ENCODE measurements at places on chromosomes 2 and 18.

DNA sequence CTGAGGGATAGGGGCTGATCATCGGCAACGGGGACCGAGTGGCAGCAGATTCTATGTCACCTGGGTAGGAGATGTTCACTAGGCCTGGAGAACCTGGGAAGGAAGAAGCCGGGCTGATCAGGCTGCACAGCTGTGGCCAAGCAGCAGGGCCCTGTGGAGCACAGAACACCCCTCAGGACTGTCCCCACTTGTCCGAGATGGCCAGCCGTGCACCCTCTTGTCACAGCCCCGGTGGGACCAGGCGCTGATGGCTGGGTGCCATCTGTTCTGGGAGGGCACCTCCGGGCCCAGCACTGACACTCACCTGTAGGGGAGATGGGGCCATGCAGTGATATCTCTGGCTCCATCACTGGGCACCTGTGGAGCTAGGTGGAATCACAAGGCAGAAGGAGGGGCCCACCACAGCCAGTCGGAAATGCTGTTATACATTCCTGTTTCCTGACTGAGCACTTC lies 217.9 kb upstream of the RAB6C start:
- no peak for DNase-seq

GRCh38 chr2:95388091-95388692 lies 14.3 kb upstream of the FAHD2A start:
- no peak for DNase-seq

GRCh38 chr2:234989183-234989701 lies 37.4 kb downstream of the SH3BP4 start:
- DNase-seq, result no peak

DNA sequence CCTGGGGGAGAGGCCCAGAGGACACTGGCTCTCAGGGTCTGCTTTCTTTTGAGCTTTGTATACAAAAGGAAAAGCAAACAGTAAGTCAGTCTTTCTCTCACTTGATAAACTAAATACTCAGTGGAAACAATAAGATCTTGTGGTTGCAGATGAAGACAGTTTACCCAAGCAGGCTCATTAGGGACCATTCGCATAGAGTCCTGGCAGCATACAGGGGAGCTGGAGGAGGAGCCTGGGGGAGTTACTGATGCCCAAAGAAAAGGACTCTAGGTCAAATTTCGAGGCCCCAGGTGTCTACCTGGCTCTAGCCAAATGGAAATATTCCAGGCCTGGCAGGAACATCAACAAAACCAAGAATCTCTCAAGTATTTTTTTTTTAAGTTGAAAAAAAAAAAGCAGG lies 225.3 kb downstream of the CNTNAP5 start:
- DNase-seq, result no peak

GRCh38 chr18:73636355-73636754 lies 511.3 kb downstream of the FBXO15 start:
- DNase-seq, result no peak

DNA sequence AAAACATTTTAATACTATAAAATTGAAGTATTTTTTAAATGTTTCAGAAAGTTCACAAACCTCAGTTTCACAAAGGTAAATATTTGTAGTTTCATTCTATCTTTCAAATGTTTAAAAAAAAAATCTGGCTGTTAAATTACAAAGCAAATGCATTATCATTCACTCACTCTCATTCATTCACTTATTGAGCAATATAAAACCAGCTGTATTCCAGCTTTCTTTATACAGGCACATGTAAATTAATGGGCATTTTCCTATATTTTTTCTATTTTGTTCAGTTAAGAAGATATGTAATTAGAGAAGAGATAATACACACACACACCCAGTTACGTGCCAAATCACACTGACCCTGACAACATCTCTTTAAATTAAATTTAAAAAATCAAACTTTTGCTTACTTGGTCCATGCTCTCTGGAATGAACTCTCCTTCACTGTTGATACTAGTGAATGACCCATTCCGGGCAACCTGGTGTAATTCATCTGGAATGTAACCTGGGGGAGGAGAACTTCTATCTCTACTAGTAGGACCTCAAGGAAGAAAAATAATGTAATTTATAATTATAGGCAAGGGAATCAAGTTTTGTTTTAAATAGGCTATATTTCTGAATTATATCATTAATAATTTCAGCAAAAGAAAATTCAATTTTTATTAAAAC lies 32.5 kb upstream of the ERCC3 start:
- DNase-seq, result no peak

GRCh38 chr2:191985740-191986139 lies 138.9 kb upstream of the CAVIN2 start:
- DNase-seq, result no peak

DNA sequence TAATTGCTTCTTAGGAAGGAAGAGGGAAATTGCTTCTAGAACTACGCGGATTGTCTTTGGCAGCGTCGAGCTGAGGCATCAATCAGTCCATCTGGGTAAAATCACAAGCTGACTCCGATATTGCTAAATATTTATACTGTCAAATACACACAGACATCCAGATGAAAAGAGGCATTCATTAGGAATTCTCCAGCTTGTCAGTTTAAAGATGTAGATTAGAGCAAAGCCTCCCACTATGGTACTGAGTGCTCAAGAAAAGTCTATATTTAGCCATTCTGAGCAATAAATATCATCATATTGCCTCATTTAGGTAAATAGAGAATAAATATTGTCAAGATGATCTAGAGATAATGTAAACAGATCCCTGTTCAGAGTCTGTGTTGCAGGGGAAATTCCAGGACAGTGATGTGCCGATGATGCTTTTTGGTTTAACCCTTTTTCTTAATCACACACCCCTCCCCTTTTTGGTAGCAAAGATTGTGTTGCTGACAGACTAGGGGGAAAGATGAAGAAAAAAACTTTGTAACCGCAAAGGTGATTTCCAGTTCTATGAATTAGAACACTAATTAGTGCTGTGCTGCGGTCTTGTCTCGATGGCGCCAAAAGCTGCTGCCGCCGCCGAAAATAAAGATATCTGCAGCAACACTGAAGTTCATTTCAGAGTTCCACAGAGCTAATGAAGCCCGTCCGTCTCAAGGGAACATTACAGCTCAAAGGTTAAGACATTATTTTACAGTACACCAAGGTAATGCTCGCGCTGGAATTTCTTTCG lies 171.8 kb downstream of the PTGR3 start:
- DNase-seq, result no peak

GRCh38 chr2:157442191-157442590 lies 1.7 kb downstream of the CYTIP start:
- no peak for DNase-seq

DNA sequence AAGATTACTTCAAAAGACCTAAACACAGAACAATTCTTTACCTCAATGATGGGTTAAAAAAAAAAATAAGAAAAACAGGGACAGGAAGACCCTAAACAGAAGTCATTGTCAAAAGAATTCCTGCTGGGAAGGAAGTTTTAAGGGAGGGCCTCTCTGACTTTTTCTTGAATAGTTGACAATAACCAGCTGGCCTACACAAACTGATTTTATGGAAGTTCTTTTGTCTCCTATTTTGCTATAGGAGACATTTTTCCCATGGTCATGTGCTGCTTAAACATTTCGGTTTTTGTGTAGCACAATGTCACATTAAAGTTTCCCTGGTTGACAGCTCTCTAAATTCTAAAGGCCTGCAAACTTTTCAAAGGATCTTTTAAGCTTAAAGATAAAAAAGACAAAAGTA lies 55.3 kb downstream of the RFTN2 start:
- no peak for DNase-seq

GRCh38 chr2:215717501-215718381 lies 281.9 kb upstream of the FN1 start:
- no peak for DNase-seq

DNA sequence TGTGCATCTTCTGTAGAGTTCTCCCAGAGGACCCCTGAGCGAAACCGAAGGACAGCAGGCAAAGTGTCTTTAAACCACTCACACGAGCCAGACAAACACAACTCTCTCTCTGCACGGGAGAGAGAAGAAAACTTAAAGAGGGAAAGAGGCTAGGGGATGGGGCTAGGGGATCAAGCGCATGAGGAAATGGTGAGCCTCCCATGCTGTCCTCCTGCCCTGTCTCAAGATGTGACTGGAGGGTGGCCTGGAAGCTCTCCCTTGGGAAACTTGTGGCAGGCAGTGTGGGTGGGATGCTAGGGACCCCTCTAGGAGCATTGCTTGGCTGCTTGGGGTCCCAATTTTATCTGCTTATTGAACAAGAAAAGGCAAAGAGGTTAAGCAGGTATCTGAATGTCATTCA lies 44.5 kb downstream of the CYP26B1 start:
- DNase-seq, result no peak

DNA sequence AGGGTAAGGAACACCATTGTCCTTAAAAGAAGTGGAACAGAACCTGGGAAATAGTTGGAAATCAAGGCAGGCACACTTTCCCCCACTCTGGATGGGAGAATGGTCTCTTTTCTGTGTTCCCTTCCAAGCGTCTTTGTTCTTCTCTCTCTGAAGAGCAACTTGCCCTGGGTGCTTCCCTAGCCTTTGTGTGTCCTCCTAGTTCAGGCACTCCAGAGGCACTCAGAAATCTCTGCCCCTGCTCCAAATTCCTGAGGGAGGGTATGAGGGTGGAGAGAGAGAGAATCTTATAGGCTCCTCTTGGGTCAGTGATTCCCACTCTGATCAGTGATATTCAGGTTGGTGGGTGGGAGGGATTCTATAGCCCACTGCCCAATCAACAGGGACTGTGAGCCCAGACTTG lies 8.8 kb upstream of the SIX2 start:
- DNase-seq, result no peak

GRCh38 chr2:63424329-63425078 lies 163.8 kb downstream of the WDPCP start:
- DNase-seq, result no peak

DNA sequence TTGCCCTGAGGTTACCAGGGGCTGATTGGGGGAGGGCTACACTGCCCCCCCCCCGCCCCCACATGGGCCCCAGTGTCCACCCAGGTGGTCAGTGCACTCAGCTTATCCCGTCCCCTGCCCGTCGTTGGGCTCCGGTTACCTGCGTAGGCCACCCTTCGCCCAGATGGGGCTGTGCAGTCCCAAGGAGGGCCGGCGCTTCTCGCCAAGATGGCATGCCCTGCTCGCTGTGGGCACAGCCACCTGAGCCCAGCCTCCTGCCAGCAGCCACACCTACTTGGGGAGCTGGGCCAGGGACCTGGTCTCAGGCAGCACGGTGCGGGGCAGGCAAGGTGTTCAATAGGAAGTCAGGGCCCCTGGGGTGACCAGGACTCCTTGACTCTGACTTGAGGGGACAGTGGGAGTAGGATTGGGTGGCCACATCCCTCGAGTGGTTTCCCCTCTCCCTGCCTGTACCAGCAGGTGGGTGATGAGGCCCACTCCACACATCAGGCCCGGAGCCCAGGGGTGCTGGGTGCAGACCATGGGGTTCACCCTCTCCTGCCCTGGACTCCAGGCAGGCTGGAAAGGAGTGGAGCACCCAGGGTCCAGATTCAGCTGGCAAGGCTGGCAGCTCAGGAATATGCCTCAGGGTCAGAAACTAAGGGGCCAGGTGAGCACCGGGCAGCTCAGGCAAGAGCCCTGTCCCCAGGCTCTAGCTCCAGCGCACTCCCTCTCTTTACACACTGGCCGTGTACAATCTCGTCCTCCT lies 170.3 kb downstream of the GLI2 start:
- DNase-seq, result no peak

- DNase-seq, result no peak
These were observed 26.2 kb upstream of the SPOPL start for GRCh38 chr2:138475277-138475776.

GRCh38 chr2:226124548-226125011 lies 675.0 kb downstream of the IRS1 start:
- no peak for DNase-seq

GRCh38 chr2:43469094-43469493 lies 126.7 kb downstream of the THADA start:
- DNase-seq, result no peak

DNA sequence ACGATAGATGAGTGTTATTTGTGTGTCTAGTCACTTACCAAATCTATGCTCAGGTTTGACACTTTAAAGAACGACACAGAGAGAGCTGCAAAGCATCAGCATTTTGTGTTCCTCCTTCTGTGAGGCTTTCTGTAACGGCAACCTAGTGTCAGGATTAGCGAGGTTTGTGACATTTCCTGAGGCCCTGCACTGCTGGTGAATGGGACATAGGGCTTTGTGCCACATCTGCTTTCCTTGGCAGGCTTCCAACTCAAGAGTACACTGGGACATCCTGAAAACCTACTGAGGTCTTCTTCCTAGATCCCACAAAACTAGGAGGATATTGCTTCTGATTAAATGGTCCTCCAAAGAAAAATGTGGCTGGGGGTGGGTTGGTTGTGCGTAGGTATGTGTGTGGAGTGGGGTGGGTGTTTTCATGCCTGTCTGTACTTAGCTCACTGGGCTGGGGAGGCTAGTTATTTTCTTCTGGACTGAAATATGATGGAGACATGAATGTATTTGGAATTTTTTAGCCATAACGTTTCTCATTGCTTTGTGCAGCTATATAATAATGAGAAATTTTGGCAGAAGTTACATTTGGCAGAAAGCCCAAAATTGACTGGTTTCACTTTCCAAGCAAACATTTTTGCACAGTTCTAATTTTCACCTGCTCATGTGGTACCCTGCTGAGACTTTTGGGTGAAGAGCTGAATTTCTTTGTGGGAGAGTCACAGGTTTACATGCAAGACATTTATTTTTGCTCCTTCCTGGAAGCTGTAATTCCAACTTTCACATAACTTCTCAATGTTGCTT lies 308.4 kb downstream of the XIRP2 start:
- no peak for DNase-seq

DNA sequence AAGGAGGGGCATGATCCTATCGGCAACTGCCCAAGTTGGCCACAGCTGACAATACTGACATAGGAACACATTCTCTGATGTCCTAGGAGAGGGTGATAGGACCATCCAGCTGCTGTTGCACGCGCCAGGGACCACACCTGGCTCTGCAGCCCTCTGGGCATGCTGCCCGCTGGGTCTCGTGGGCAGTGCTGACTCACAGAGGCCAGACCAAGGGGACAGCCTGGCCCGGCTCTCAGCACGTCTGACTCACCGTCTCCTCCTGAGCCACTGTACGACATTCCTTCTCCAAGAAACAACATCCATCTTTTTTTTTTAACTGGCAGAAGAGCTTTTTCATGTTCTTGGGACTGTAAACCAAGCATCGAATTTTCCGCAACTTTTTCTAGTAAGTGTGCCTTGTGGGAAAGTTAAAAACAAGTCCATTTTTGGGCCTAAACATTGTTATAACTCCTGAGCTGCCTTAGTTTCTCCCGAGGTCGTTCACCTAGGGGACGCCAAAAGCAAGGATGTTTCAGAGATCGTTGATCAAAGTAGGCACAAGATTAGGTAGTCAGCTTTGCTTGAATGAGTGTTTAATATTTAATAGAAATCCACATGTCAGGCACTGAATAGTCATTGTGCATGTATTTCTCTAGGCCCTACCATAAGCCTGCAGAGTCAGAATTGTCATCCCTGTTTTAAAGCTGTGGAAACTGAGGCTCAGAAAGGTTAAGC lies 100.3 kb downstream of the TTC32 start:
- no peak for DNase-seq

- no peak for DNase-seq
These were observed 360.3 kb downstream of the CLIP4 start for GRCh38 chr2:29475499-29475898.

GRCh38 chr18:21167641-21168377 lies 56.2 kb upstream of the ROCK1 start:
- DNase-seq, result no peak

- no peak for DNase-seq
These were observed 772.2 kb downstream of the TRIB2 start for GRCh38 chr2:13488965-13489364.

- no peak for DNase-seq
These were observed 68.2 kb downstream of the GLI2 start for GRCh38 chr2:120803764-120804335.

- DNase-seq, result no peak
These were observed 202.9 kb downstream of the FBXO15 start for GRCh38 chr18:73944715-73945114.

- no peak for DNase-seq
These were observed 59.7 kb downstream of the INPP5D start for GRCh38 chr2:233119806-233120205.

Measured in stimulated activated CD8-positive, alpha-beta memory T cell treated with anti-CD3 and anti-CD28 coated beads, Interleukin-7, amount 100 ng/mL, for 48 hours (primary cell).